Right renal cortex interstitium (tissue), 3 donors: ENCODE measurements at places on chromosomes 7 and 10.

DNA sequence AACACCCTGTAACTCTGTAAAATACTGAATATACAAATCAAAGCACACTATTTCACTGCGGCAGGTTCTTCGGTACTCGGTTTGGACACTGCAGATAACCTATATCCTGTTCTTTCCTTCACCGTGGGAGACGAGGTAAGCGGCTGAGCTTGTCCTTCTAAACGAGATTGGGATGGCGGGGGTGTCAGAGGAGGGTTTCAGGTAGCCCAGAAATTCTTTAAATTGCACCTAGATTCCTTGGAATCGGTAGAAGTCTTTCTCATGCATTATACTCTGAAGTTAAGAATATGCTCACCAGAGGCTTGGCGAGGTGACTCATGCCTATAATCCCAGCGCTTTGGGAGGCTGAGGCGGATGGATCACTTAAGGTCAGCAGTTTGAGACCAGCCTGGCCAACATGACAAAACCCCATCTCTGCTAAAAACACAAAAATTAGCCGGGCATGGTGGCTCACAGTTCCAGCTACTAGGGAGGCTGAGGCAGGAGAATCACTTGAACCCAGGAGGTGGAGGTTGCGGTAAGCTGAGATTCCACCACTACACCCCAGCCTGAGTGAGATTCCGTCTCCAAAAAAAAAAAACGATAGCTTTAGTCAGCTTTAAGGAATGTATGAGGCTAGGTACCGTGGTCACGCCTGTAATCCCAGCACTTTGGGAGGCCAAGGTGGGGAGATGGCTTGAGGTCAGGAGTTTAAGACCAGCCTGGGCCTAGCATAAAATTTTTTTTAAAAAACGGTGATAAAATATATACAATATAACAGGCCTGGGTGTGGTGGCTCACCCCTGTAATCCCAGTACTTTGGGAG lies 10.1 kb upstream of the LAT2 start:
- no peak for DNase-seq

DNA sequence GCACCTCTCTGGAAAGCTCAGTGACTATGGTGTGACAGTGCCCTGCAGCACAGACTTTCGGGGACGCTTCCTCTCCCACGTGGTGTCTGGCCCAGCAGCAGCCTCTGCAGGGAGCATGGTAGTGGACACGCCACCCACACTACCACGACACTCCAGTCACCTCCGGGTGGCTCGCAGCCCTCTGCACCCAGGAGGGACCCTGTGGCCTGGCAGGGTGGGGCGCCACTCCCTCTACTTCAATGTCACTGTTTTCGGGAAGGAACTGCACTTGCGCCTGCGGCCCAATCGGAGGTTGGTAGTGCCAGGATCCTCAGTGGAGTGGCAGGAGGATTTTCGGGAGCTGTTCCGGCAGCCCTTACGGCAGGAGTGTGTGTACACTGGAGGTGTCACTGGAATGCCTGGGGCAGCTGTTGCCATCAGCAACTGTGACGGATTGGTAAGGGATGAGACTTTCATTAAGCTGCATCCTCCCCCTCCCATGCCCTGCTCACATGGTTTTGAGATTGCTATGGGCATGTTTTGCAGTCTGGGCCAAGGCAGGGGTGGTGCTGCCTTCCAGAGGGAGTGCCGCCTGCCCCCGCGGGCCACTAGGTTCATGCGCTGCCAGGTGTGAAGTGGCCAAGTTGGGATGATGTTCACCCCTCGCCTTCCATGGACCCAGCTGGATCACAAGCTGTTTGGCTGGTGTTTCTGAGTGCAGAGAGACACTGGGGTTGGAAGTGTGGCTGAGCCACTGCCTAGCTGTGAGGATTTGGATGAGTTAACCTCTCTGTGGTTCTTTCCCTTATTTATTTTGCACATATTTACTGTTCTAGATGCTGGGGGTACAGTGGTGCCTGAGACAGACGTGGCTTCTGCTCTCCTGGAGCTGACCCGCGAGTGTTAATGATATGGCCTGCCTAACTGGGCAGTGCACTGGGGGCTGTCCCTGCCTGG lies 2.5 kb downstream of the ADAMTS14 start:
- DNase-seq, result no peak

- DNase-seq, result no peak
These were observed 99.9 kb upstream of the AKR1E2 start for GRCh38 chr10:4725917-4726606.

GRCh38 chr10:46048152-46048551 lies 2.1 kb upstream of the MSMB start:
- no peak for DNase-seq

- DNase-seq, result no peak
These were observed 10.9 kb upstream of the ZFAND2A start for GRCh38 chr7:1170741-1171501.

GRCh38 chr10:116948530-116948870 lies 56.5 kb downstream of the SHTN1 start:
- no peak for DNase-seq

DNA sequence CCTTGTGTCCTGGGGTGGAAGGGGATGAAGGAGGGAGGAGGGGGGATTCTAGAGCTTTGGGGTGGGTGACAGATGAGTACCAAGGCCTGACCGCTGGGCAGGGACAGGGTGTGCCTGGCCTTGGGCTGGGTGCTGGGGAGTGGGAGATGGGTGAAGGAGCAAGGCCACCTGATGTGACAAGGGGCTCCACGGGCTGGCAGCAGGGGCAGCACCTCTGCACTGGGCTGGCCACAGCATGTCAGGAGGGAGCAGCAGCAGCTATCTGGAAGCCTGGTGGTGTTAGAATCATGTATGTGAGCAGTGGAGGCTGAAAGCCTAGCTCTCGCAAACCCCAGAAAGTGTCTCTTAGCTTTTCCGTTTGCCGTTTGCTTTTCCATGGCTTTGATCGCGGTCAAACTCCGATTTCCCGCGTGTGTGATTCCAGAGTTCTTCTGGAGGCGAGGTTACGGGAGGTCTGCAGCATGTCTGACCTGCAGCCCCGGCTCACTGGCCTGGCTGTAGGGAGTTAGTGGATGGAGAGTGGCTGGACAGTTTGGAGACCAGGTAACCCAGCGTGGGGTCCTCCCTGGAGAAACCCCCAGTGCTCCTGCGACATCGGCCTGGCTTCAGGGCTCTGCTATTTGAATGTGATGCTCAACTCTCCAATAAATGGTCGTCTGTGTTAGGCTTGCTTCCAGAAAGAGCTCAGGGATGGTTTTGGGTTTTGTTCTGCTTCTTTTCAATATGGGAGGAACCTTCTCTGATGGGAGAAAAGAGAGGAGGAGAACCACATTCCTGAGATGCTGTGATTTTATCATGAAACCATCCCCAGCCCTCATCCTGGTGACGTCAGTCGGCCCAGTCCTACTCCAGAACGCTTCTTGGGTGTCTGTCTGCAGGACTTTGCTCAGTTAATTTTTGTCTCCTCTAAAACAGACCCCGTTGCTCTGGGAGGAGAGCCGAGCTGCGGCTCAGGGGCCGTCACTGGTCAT lies 105.5 kb downstream of the CUX1 start:
- DNase-seq, result no peak

- DNase-seq, result no peak
These were observed 2.8 kb downstream of the LGI1 start for GRCh38 chr10:93760490-93760889.

GRCh38 chr7:80475383-80475782 lies 36.5 kb downstream of the GNAT3 start:
- no peak for DNase-seq

GRCh38 chr7:3067606-3068380 lies 24.1 kb upstream of the CARD11 start:
- DNase-seq, result no peak

DNA sequence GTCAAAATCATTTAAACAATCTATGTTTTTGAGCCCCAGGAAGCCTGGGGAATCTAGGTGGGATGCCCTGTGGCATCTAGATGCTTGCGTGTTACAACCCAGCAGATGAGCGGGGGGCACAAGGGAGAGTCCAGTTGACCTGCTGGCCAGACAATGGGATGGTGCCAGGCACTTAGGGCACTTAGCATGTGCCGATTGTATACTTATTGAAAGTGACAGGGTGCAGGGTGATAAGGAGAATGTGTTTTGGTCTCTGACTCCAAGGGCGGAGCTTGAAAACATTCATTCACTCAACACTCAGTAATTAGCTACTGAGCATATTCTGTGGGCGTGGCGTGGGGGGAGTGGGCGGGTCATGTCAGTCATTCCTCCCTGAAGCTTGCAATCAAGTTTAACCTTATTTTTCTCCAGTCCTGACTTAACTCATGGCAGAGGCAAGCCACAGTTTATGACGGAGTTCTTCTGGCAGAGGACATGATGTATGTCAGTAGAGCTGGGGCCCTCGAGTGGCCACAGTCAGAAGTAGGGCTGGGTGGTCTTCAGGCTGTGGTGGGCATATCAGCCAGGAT lies 115.1 kb downstream of the PRKCQ start:
- DNase-seq, result no peak

DNA sequence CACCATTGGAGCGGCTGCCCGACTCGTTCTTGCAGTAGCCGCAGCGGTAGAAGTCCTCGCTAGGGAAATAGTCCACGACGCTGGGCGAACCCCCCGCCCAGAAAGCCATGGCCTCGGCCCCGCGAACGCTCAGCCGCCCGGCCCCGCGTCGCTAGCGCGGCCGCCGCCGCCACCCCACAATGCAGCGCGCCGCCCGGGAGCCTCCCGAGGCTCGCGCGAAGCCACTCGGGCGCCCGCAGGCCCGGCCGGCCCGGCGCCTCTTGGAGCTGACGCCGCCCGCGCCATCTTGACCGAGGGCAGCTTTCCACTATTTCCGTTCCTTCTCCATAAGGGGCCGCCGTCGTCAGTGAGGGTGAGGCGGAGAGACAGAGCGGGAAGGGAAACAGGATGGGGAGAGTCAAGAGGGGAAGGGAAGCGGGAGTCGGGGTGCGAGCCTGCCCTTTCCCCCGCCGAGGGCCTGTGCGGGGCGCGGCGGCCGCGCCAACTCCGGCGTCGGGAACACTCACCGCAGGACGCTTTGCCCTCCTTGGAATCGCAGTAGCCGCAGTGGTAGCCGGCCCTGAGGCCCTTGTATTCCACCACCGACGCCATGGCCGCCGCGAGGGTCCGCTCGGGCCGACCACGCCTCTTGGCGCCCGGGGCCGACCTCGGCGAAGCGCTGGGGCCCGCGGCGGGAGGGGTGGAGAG lies at the start of gene ATE1:
ATE1 (minus strand) TSS at position 191 of the 687 bp plus-strand sequence; CDS start at position 109, 82 bp downstream.
- peak; percentile 86 for DNase-seq

- no peak for DNase-seq
These were observed 11.4 kb upstream of the ZNF12 start for GRCh38 chr7:6718124-6718523.

DNA sequence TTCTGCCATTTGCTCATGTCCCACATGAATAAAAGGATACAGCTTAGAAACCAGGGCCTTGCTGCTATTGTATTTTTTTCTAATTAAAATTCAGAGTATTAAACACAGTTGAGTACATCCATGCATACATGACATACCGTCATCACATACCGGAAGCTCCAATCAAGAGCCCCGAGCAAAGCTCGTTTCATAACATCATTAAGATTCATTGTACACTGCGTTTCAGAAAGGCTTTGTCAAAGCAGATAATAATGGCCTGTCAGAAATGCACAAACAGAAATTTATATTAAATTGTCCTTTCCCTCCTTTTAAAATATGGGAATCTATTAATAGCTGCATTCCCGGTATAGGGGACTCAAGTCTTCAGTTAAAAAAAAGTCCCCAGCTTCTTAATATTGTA lies 103.4 kb downstream of the PRTFDC1 start:
- DNase-seq, result no peak

DNA sequence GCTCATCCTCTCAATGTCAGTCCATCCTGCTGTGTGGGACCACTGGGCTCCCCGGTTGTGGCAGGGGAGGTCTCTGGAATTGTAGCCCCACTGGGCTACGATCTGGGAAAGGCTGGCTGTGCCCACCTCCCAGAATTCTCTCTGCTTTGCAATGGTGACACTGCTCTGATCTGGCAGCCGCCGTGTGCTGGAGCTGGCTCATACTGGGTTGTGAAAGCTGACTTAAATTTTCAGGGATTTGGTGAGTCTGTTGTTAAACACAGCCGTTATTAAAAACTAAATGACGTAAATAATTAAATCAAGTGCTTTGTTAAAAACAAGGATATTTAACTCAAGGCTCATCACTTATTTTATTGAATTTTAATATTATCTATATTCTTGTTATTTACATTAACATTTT lies 160.0 kb downstream of the TAX1BP1 start:
- no peak for DNase-seq

DNA sequence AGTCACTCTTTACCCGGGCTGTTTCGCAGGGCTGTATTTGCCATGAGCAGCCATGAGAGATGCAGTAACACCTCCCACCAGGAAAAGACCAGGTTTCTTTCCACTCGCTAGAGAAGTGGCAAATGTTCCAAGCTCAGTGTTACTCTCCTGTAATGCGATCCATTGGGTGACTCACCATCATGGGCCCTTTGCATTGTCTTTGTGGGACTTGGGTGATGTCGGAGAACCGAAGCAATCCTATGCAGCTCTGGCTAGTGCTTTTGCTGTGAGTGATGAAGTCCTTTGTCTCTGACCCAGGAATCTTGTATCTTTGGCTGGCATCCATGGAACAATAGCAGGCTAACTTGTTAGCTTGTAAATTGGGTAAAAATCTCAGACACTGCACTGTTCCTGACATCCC lies 40.0 kb downstream of the GHRHR start:
- DNase-seq, result no peak

DNA sequence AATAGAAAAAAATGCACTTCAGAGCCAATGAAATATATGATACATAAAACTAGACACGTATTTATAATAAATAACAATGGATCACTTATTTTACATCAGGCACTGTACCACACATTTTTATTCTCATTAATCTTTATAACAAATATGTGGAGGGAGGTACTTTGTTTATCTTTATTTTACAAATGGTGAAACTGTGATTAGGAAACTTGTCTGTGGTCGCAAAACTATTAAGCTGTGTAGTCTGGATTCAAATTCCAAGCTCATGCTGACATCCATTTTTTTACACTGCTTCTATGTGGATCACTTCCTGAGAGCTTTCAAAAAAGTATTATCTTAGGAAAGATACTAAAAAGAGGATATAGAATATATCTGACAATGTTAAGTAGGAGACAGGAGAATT lies 978.6 kb downstream of the SORCS1 start:
- DNase-seq, result no peak

- DNase-seq, result no peak
These were observed 233.4 kb upstream of the HABP2 start for GRCh38 chr10:113319479-113319878.

DNA sequence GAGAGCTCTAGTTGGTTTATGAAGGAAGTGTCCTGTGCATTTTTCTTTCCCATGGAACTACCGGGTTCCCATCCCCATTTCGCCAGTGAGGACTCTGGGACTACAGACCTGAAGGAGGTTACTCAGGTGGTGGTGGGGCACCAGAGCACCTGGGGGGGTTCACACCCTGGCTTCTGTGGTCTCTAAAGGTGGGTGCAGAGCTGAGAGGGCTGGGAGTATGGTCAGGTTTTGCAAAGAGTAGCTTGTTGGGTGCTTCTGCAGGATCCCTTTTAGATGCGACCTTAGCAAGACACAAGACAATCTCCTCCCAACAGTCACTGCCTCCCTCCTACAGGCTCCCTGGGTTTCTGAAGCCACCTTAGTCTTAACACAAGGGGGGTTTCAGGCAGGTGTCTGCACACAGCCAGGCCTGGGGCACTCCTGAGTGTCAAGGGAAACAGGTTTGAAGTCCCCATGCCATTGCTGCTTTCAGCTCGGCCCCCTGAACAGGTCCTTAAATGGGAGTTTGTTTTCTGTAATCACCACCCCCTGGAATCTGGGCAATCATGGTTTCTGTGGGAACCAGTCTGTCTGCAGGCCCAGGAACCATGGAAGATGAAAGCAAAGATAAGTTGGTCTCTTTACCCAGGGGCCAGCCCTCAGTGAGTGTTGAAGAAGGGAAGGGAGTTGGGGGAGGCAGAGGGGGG lies 9.9 kb upstream of the CXCL12 start:
- no peak for DNase-seq

- no peak for DNase-seq
These were observed 129.0 kb downstream of the HERPUD2 start for GRCh38 chr7:35565927-35566326.

- DNase-seq, result no peak
These were observed 73.7 kb downstream of the EVX1 start for GRCh38 chr7:27316311-27316710.
